Hippocampal formation (tissue), 2 donors: ENCODE measurements at places on chromosomes 16 and 17.

- DNase-seq = no peak
Observed at GRCh38 chr16:5665834-5666233, 568.2 kb upstream of the EEF2KMT start.

GRCh38 chr17:44137891-44138709 is 3.6 kb upstream of the HROB start:
- DNase-seq = peak; percentile 31

DNA sequence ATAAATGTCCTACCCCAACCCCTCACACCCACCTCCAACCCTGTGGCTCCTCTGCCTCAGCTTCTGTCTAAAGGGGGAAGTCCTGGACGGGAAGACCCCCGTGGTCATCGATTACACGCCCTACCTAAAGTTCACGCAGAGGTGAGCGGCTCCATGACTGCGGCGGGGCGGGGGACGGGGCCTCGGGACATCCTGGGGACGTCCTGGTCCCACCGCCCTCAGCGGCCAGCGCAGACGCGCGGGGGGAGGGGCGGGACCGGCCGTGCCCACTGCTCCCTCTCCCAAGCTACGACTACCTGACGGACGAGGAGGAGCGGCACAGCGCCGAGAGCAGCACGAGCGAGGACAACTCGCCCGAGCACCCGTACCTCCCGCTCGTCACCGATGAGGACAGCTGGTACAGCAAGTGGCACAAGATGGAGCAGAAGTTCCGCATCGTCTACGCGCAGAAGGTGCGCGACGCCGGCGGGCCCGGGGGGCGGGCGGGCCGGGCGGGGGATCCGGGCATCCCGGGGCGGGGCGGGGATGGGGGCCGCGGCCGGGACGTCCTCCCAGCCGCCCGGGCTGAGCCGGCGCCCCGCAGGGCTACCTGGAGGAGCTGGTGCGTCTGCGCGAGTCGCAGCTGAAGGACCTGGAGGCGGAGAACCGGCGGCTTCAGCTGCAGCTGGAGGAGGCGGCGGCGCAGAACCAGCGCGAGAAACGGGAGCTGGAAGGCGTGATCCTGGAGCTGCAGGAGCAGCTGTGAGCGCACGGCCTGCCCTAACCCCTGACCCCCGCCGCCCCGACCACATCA is 6.7 kb downstream of the RUNDC3A start:
- DNase-seq = no peak

- no peak for DNase-seq
Observed at GRCh38 chr16:73071131-73071940, 23.4 kb upstream of the ZFHX3 start.

- DNase-seq = peak; percentile 3
Observed at GRCh38 chr16:73383195-73383987, 335.5 kb upstream of the ZFHX3 start.
